Cardiac muscle cell (in vitro differentiated cells and primary cell): ENCODE measurements at places on chromosomes 11 and 22. TPM values are rescaled to one million over a fixed set of nuclear protein-coding genes. Genes with fewer than 3 reads are reported as not detected.

KRTAP5-8 gene
- total RNA-seq: not detected in 2 replicates

C11orf86 gene
- total RNA-seq: not detected in 2 replicates

NCAPH2 gene
- 50.3 and 55.0 TPM in 2 replicates for total RNA-seq

MMP10 gene
- not detected in 2 replicates for total RNA-seq

ST14 gene
- 0.12 and 0.21 TPM in 2 replicates for total RNA-seq

OR4A16 gene
- not detected in 2 replicates for total RNA-seq

TH gene
- total RNA-seq: not detected in 2 replicates

OR4C6 gene
- not detected in 2 replicates for total RNA-seq

MRPL17 gene
- total RNA-seq: 52.1 and 100 TPM in 2 replicates

GVQW3 gene
- 8.1 and 13.3 TPM in 2 replicates for total RNA-seq
